ENCODE measurements at places on chromosomes 6 and 20.

GRCh38 chr6:36731622-36732310 lies 34.1 kb downstream of the RAB44 start:
- DNase-seq = no peak

DNA sequence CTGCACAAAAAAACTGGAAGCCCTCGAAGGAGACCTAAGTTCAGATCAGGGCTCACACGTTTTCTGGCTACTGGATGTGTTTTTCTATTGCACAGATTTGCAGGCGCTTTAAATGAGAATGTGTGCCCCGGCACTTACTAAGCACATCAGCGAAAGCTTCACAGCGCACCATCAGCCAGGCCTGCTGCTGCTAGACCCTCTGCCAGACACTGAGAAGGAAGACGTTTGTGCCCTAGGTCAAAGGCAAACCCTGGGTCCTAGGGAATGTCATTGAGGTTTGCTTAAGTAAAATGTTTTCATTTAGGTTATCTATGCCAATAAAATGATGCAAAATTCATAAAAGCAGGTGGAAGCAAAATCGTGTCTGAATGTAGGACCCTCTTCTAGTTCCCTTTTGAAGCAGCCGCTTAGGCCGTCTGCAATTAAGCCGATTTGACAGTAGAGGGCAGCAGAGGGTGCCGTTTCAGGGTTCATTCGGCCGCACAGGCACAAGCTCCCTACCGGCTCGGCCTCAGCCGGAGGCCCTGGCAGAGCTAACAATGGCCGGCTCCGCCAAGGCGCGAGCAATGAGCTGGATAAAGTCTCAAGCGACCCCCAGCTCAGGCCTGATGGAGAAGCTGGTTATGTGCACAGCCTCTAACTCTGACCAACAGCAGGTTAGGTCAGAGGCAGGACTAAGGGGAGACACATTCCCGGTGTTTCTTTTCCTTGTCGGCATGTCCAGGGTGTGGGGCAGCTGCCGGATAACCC lies 107.2 kb upstream of the FOXA2 start:
- peak; percentile 77 for DNase-seq

DNA sequence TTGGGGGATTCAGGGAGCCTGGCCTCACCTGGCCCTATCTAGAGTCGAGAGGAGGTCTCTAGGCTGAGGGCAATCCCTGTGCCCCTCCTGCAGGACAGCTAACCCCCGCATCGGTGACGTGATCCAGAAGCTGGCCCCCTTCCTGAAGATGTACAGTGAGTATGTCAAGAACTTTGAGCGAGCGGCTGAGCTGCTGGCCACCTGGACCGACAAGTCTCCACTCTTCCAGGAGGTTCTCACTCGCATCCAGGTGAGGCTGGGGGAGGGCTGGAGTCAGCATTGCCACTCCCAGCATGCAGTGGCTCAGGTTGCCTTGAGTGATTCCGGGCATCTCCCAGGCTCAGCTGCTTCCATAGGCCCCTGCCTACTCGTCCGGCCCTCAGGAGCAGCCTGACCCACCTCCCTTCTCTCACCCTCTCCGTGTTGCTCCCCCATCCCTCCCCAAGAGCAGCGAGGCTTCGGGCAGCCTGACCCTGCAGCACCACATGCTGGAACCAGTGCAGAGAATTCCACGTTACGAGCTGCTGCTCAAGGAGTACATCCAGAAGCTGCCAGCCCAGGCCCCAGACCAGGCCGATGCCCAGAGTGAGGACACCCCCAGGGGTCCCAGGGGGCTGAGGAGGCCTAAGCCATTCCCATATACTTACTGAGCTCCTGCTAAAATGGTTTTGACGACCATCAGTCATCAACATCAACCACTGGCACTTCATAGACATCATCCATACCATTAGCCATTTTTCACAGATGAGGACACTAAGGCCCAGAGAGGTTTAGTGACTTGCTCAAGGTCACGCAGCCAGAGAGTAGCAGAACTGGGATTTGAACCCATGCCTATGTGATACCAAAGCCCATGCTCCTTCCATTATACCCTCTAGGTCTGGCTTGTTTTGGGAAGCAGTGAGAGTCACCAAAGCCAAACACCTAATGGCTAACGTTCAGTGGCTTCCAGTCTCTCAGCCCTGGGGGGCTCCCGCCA lies 8.3 kb downstream of the FGD2 start:
- DNase-seq = no peak

DNA sequence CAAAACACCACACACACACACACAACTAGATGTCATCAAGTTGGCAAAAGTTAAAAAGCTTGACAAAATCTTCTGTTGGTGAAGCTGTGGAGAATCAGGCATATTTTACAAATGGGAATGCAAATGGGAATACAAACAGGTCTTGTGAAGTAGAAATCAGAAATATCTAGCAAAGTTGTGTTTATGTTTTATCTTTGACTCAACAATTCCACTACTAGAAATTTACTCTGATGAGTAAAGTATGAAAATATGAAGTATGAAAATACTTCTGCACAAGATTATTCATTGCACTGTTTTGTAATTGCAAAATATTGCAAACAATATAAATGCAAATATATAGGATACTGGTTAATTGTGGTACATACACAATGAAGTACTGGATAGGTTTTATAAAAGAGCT lies 1166.0 kb upstream of the GJE1 start:
- no peak for DNase-seq

All from D341Med (cell line).